Activated T-cell treated with anti-CD3 and anti-CD28 coated beads, Interleukin-2, amount 50 U/mL, for 72 hours (primary cell): ENCODE measurements at places on chromosomes 2 and 18.

DNA sequence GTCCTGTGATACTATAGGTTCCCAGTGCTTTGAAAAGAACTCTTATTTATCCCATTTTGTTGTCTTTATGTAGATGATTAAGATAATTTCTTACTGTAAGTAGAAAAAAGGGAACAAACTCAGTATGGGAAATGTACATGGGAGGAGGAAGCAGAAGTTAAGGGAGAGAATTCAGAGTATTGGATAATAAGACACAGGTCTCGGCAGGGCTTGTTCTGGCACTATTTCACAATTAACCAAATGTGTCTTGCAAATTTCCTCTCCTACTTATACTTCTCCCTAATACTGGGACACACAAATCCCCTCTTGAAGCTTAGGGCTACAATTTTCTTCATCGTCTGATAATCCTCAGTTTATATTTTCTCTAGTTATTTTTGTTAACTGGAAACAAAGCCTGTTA is 744.0 kb downstream of the ADCYAP1 start:
- H3K27me3 ChIP-seq = no peaks in the 10 kb centered on the region
- H3K4me1 ChIP-seq = no peaks in the 10 kb centered on the region
- peaks cover 1% of the 10 kb centered on the region for H3K36me3 ChIP-seq
- no peak overlapping the region for H3K27ac ChIP-seq
- no peak overlapping the region for H3K4me3 ChIP-seq

DNA sequence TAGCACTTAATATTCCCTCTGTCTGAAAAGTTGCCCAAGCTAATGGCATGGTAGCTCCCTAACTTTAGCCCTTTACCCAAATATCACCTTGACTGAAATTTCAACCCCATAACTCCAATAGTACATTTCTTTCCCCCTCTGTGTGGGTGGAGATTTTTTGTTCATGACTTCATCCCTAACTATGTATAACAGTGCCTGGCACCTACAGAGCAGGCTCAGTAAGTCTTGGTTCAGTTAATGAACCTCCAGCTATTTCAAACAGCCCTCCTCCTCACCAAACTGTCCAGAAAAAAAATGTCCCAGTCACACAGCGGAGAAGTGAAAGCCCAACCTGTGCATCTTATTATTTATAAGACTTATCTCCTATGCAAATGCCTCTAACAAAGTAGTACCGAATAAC is 18.6 kb downstream of the BUB1 start:
- no peaks in the 10 kb centered on the region for H3K27me3 ChIP-seq
- peaks cover 48% of the 10 kb centered on the region for H3K36me3 ChIP-seq
- H3K4me3 ChIP-seq = no peak overlapping the region
- no peak for DNase-seq
- peaks cover 6% of the 10 kb centered on the region for H3K4me1 ChIP-seq

DNA sequence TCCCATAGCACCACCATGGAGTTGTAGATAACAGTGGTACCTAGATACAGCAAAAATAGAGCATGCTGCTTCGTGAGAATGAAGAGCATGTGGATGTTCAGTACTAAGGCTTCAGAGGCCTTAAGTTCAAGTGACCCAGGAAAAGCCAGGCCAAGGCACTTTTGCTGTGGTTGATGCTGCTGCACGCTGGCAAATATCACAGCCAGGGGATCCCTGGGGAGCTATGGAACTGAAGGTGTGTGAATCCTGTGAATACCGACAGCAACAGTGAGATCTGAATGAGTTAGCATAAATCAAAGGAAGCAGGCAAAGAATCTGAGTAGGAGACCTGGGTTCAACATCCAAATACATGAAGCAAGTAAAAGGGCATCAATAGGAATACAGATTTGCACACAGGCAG is 158.6 kb upstream of the THUMPD2 start:
- no peak for DNase-seq
- H3K4me1 ChIP-seq = peaks cover 54% of the 10 kb centered on the region
- peaks cover 10% of the 10 kb centered on the region for H3K36me3 ChIP-seq
- H3K27ac ChIP-seq = peak overlapping the region; percentile 70

GRCh38 chr2:6934758-6935651 is 17.8 kb downstream of the RNF144A start:
- peaks cover 38% of the 10 kb centered on the region for H3K4me1 ChIP-seq
- H3K36me3 ChIP-seq = peaks cover 2% of the 10 kb centered on the region
- no peaks in the 10 kb centered on the region for H3K27me3 ChIP-seq

GRCh38 chr18:37710726-37711125 is 145.1 kb upstream of the CELF4 start:
- H3K27ac ChIP-seq = no peak overlapping the region
- H3K27me3 ChIP-seq = no peaks in the 10 kb centered on the region
- no peak for DNase-seq
- H3K4me1 ChIP-seq = no peaks in the 10 kb centered on the region
- no peaks in the 10 kb centered on the region for H3K36me3 ChIP-seq
- no peak overlapping the region for H3K4me3 ChIP-seq
